OCI-M1 (cell line): ENCODE measurements at places on chromosomes 16 and 17.

DNA sequence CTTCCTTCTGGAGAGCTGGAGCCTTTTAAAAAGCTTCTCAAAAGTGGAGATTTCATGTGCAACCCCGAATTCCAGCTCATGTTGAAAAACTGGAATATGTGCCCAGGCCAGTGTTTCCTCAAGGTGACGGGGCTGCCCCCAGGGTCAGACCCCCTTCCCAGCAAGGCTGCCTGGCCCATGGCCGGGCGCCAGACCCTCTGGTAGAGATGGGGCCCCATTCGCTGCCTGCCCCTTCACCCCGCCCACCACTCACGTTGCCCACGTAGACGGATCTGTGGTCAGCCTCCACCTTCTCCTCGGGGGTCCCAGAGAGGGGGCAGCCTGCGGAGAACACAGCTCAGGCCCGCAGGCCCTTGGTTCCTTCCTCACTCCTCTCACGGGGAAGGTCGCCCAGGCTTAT is 1.1 kb downstream of the PABPN1L start:
- DNase-seq = no peak

DNA sequence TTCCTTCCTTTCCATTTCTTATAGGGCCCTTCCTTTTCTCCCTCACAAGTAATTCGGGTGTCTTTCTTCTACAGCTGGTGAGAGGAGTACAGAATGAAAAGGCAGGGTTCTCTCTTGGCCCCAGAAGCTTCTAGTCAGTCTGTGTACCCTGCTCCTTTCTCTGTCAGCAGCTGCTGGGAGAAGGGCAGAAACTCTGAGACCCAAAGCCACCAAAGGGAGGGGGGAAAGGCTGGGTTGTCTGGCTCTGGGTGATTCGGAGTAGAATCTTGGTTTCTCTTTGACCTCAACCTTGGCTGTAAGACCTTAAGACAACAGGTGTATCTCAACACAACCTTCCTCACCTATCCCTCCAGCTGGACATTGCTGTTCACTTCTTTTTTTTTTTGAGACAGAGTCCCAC is 3.3 kb upstream of the NR1D1 start:
- no peak for DNase-seq

- DNase-seq = peak; percentile 17
Measured at GRCh38 chr17:57481910-57482391, 225.6 kb downstream of the MSI2 start.

- DNase-seq = no peak
Measured at GRCh38 chr17:51474764-51475163, 214.4 kb downstream of the UTP18 start.

- DNase-seq = no peak
Measured at GRCh38 chr17:1162116-1162855, 17.5 kb downstream of the ABR start.

GRCh38 chr17:47660064-47660492 is 10.4 kb downstream of the KPNB1 start:
- DNase-seq = peak; percentile 28
